ENCODE measurements at places on chromosomes 5 and 9. TPM values are rescaled to one million over a fixed set of nuclear protein-coding genes. Genes with fewer than 3 reads are reported as not detected.
A peak's percentile ranks its signal among the peaks of the same experiment; 100 is the strongest.

FRMPD1 gene
- total RNA-seq: not detected

INSYN2B gene
- not detected for total RNA-seq

OBP2B gene
- not detected for total RNA-seq

PAEP gene
- not detected for total RNA-seq

TMEM215 gene
- total RNA-seq: not detected

PCDHA1 gene
- total RNA-seq: not detected

TYRP1 gene
- total RNA-seq: not detected

LCN15 gene
- not detected for total RNA-seq

PCDHA4 gene
- total RNA-seq: not detected

C5 gene
- 0.99 TPM for total RNA-seq

GRCh38 chr5:143114481-143114880 lies 289.0 kb downstream of the NR3C1 start:
- no peak for DNase-seq

DNA sequence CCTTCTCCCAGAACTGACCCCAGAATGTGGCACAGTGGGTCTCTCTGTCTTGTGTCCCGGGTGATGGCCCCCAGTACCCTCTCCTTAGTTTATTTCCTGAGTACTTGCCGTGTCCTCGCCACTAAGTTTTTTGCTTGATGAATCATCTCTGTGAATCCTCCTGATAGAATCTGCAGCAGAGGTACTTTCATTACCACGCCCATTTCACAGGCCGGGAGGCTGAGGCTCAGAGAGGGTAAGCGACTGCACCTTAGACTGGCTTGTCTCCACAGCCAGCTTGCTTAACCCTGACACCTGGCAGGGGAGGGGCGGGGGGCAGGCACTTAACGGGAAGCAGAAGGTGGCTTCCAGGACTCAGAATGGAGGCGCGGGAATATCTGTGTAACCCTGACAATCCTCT lies 7.9 kb upstream of the IER5L start:
- no peak for DNase-seq

- no peak for DNase-seq
These were observed 317.6 kb downstream of the CWC27 start for GRCh38 chr5:65086234-65086890.

GRCh38 chr5:167964529-167964928 lies 326.9 kb upstream of the WWC1 start:
- DNase-seq: no peak

DNA sequence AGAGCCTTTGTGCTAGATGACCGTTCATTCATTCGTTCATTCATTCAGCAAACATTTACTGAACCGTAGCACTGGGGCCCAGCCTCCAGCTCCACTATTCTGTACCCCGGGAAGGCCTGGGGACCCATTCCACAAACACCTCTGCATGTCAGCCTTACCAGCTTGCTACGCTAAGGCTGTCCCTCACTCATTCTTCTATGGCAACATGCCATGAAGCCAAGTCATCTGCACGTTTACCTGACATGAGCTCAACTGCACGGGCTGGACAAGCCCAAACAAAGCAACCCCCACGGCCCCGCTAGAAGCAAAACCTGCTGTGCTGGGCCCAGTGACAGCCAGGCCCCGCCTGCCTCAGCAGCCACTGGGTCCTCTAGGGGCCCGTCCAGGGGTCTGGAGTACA lies 6.0 kb downstream of the CEL start:
- no peak for DNase-seq

GRCh38 chr5:1507457-1507856 lies 16.3 kb downstream of the LPCAT1 start:
- DNase-seq: no peak

GRCh38 chr9:79813258-79813638 lies 241.5 kb downstream of the TLE4 start:
- DNase-seq: no peak

DNA sequence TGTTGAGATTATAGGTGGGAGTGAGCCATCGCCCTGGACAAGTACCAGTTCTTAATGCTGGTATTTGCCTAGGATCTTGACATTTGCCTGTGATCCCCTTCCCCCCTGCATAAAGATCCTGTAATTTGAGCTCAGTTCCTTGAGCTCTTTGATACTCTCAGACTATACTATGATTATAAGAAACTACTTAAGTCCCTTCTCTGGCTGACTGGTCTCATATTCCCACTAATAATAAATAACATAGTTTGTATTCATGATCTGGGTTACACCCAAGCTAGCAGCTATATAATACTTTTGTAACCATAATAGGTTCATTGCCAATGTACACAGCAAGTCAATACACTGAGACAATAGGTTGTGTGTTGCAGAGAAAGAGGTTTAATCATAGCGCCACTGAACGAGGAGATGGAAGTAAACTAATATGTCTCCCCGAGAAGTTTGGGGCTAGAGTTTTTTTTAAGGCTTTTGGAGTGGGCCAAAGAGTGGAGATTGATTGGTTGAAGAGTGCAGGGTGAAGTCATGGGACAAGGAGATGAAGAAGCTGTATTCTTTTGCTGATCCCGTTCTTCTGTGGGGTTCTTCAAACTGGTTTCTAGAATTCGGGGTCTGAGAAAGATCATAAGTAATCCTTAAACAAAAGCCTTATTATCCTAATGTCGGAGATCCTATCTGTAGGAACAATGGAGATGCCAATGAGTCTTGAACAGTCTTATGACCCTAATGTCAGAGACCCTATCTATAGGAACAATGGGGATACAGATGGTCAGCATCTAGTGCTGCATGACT lies 20.7 kb upstream of the SHOC1 start:
- no peak for DNase-seq

DNA sequence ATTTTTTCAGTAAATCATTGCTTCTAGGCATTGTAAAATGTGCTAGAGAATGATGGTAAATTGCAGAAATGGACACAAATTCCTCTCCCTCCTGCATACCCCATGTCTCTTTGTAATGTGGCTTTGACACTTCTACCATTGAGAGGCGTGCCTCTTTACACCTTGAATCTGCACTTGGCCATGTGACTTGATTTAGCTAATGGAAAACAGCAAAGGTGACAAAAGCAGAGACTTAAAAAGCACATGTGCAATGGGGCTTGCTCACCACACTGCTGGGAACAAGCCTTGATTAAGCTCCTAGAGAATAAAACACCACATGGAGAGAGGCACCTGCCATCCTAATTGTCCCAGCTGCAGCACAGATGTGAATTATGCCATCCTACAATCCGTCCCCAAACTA lies 69.9 kb upstream of the NAA35 start:
- no peak for DNase-seq

DNA sequence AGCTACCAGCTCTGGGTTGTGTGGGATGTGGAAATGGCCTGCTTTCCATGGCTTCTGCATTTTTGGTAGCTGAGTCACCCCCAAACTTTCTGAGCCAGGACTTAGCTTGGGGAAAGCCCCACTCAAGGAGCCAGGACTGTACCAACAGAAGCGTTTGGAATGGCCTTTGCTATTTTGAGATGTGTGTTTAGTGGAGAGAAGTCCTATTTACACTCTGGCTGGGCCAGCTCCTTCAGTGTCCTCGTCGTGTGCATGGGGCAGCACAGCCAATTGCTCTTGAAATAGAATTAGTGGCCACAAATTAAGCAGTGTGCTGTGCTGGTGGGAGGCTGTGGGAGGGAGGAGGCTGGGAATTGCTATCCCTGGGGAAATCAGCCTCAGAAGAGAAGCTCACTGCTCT lies 51.6 kb downstream of the ENTREP1 start:
- no peak for DNase-seq

GRCh38 chr5:50700706-50701105 lies 34.3 kb downstream of the PARP8 start:
- no peak for DNase-seq

GRCh38 chr5:109062664-109063063 lies 315.0 kb downstream of the FER start:
- no peak for DNase-seq

DNA sequence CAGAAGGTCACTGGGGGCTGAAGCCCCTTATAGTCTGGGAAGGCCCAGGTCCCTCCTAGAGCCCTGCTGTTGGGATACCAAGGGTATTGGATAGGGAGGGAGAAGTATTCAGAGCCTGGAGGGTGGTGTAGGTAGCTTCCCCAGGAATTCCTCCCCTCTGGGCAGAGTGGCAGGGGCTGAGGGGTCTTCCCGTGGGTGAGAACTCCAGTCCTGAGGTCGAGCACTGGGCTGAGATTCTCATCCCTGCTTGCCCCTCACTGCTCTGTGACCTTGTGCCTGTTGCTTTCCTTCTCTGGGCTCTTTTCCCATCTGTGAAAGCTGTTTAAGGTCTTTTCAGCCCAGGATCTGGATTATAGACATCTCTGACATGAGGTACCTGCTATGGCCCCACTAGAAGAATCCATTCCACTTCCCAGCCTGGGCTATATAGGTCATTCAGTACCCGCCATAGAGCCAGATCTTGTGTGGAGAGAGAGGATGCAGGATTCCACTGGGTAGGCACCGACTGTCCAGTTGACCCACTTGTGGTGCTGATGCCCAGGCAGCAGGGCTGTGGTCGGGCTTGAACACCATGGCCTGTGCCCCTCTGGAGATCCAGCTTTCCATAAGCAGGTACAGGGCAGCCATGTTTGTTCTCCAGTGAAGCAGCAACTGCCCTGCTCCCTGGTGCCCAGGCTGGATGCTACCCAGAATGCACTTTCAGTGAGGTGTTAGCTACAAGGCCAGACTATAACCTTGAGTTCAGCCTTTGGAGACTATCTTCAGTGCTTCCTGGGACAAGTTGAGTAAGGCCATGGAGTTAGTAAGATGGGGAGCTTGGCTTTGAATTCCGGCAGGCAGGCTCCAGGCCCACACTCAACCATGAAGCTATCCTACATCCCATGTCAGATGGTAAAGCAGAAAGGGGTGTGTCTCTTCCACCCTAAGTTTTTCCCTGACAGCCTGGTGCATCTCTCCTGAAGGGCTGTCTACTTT lies 60.1 kb downstream of the AMBP start:
- DNase-seq: no peak

- DNase-seq: no peak
These were observed 65.1 kb upstream of the SPINK5 start for GRCh38 chr5:147998704-147999103.

DNA sequence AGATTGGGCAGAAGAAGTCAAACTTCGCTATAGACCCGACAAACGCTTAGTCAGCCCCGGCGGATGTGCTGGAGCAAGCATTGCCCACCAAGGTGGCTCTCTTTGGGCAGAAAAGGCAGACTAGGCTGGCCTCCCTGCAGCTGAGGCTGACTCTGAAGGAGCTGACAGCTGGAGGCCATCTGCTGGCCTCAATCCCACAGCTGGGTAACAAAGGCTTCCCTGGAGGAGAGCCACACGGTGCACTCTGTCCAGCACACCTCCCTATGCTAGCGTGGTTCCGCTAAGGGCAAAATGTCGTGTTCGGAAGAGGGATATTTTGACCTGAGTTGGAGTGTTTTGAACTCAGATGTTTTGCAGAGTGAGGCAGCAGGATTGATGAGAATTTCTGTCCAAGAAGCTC lies 103.5 kb upstream of the PTCH1 start:
- DNase-seq: no peak

DNA sequence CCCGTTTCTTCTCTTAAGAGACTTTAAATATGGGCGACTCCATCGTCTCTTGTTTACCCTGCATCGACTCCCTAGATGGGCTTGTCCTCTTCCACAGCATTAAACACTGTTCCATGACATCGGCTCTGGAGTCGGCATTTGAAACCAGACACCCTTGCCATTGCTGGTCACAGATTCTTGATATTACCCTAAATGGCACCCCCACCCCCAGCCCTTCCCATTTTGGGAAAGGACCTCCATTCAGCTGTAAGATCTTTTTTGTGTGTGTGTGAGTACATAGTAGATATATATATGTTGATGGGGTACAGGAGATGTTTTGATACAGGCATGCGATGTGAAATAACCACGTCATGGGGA lies 51.1 kb upstream of the SH3PXD2B start:
- DNase-seq: no peak

DNA sequence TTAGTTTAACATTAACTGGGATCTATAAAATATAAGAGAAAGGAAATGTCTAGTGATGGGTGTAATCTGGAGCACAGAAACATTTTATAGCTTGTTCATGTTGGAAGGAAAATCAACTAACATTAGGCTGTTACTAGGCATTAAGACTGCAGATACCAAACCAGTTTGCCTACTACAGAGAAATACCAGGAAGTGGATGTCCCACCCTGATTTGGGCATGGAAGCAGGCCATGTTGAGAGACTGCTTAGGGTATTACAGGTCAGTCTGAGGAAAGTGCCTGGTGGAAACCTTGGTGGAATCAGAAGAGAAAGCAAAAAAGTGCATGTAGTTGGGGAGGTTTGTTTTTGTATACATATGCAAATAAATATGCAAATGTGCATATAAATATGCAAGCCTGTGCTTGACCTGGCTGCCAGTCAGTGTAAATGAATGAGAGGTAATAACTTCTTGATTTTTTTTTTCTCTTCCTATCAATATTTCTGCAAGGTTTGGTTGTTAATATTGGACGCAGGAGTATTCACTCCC lies 9.6 kb upstream of the CCDC112 start:
- DNase-seq: no peak

- peak; percentile 49 for DNase-seq
These were observed 29.8 kb upstream of the SEC16A start for GRCh38 chr9:136512651-136513071.

DNA sequence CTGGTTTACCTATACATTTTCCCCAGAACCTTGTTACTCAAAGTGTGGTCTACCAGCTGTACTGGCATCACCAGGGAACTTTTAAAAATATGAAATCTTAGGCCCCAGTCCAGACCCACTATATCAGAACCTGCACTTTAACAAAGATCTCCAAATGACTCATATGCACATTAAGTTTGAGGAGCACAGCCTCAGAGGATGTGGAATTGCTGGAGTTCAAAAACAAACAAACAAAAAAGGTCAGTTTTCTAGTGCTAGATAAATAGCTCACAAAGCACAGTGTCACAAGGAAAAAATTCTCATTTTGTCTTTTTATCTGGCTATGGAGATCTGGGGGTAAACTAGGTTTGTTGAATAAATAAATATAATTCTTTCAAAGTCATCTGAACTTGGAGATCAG lies 68.9 kb upstream of the ANKRD55 start:
- no peak for DNase-seq

All from activated naive CD4-positive, alpha-beta T cell treated with anti-CD3 and anti-CD28 coated beads for 36 hours (primary cell).